ENCODE measurements at places on chromosomes 16 and 17.

GRCh38 chr17:29162909-29163341 lies 17.3 kb downstream of the MYO18A start:
- DNase-seq, result no peak

DNA sequence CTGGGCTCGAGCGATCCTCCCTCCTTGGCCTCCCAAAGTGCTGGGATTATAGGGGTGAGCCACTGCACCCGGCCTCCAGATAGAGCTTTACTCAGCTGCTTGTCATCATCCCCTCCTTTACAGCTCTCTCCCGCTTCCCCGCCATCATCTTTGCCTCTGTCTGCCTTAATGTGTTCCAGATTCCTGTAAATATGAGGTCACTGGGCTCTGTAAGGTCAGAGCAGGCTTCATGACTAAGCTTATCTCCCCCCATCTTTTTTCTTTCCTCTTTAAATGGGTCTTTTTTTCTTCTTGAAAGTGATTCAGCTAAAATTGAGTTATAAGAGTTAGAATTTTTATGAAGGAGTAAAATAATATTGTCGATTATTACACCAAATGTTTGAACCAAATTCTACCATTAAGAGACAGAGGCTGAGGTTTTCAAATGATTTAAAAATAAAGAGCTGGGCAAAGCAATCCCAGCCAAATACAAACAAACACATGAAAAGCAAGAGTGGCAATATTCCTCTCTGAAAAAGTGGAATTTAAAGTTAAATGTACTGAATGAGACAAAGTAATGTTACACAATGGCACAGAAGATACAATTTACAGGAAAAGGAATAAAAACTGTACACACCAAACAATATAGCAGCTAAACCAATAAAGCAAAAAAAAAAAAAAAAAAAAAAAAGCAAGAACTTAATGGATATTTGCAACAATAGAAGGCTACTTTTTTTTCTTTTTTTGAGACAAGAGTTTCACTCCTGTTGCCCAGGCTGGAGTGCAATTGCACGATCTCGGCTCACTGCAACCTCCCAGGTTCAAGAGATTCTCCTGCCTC lies 62.1 kb downstream of the CRISPLD2 start:
- DNase-seq, result no peak

DNA sequence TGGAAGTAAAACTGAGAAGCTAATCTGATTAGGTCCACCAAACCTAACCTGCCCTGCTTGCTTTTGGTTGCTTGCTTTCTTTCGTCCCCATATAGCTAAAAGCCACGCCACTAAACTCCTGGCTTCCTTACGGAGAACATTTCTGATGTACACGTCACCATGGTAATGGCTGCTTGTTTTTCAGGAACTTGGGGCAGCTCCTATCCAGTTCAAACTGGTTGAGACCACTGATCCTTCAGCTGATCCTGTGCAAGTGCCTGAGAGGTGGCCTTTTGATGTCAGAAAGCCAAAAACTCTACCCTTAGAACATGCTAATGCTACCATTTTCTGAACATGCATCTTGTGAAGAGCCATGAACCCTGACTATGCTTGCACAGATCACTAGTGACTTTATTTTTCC lies 14.4 kb upstream of the DHRS7C start:
- no peak for DNase-seq

DNA sequence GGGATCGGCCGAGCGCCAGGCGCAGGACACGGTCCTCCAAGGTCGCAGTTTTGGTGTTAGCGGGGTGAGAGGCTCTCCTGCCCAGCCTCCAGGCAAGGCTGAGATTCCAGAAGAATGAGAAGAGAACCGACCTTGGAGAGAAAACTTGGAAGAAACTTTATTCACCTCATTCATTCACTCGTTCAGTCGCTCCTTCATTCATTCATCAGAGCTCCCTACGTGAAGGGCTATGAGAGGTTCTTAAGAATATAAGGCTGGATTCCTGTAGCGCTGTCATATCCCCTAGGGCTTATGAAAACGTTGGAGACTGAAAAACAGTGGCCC lies 991 bp upstream of the MYH10 start:
- DNase-seq, result no peak

DNA sequence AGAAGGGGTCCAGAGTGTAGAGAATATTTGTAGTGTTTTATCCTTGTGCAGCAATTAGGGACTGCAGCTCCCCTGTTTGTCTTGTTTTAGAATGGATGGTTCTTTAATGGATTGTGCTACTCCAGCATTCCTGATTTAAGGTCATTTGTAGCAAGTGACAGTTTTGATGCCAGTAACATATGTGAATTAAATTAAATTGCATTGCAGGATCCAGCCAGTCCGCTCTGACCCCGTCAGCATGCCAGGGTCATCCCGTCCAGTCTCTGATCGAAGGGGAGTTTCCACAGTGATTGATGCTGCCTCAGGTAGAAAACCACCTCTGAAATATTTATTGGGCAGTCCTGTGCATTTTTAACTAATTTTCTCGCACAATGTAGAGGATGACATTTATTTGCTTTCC lies 315.4 kb upstream of the TBX2 start:
- DNase-seq, result no peak

GRCh38 chr16:17515421-17516210 lies 44.9 kb upstream of the XYLT1 start:
- DNase-seq, result no peak

GRCh38 chr17:61495161-61495857 lies 43.1 kb downstream of the TBX4 start:
- no peak for DNase-seq

GRCh38 chr17:34126496-34126895 lies 128.6 kb upstream of the CCL2 start:
- DNase-seq, result peak; percentile 90

DNA sequence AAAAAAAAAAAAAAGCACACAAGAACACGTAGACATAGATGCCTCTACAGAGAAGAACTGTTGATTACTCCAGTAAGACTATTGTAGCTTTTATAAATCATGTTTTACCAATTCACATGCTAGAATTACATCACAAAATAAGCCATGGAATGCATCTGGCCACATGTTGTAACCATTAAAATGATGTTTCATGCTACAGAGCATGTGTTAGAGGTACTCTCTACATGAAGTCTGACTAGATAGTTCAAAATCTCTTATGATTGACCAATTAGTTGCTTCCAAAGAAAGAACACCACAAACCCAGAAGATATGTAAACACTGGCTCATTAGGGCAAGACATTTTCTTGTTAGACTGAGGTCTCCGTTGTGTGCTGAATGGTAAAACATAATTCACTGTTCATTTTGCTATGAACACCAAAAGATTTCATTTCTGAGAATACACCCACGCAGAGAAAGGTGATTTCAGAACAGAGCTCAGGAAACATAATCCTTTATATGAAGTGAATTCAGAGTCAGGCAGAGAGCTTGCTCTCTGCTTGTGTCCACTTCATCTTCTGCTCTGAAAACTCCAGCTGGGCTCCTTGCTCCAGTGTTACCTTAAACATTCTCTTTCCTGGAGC lies 411.4 kb upstream of the SOX9 start:
- no peak for DNase-seq

DNA sequence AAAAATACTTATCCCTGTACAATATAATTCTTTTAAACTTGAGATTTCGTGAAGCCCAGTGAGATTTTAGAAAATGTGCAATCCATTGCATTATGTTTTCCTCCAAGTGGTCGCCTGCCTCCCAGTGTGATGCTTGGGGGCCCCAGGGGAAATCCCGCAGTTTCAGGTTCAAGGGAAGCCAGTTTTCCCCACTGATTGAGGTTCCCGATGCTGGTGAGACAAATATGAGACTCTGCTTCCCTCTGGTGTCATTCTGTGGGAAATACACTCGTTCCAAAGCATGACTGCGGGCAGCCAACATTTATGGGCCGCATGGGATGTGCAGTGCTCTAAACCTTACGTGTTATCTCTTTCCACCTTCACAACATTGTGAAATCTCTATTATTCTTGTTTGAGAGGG lies 200.8 kb downstream of the PRKCB start:
- DNase-seq, result no peak

GRCh38 chr16:57998486-57998885 lies 2.0 kb downstream of the ZNF319 start:
- DNase-seq, result no peak

GRCh38 chr17:56108811-56109284 lies 44.4 kb upstream of the ANKFN1 start:
- no peak for DNase-seq

- no peak for DNase-seq
Measured at GRCh38 chr17:72560303-72561247, 439.8 kb downstream of the SOX9 start.

DNA sequence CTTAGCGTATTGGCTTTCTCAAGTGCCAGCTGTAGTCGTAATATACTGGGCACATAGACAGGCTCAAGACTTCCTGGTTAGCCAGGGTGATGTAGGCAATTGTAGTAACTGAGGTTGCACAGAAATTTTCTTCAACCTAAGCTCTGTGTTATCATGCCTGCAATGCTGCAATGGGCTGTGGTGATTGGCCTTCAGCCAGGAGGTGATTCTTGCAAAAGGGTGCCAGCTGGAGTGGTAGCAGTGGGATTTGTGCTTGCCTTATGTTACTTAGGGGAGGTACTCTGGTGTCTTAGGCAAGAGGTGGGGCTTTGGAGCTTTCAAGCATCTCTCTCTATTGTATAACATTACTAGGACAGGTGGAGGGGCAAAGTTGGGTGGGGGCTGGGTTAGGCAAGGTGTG lies 495.1 kb downstream of the CDH11 start:
- no peak for DNase-seq

DNA sequence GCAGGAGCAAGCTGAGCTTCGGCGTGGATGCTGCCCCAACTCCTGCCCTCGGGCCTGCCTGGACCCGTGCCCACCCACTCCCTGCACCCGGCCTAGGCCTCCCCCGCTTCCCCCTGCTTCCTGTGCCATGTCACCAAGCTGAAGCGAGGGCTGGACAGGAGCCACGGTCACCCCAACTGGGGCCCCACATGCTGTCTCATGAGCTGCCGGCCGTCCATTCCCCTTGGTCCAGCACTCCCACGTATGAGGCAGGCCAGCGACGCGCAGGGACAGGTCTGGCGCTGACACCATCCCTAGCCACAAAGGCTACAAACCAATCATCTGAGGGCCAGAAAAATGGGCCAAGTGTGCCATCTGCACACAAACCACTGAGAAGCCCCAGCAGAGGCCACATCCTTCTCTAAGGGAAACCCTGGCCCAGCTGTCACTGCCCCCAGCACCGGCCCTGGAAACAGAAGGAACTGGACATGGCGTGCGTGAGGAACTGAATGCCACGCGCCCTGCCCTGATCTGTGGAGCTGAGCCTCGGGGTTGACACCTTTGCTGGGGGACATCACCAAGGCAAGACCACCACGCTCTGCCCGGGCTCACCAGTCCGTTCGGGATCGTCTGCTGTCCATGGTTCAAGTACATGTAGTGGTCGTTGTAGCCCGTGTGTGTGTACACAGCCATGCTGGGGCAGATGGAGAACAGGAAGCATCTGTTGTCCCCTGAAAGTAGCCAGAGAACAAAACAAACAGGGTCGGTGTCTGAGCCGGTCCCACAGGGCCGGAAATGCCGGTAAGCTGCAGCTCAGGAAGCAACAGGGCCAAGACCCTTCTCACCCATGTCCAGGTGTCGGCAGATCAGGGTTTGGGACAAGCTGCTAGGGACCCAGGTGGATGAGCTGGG lies 22.2 kb downstream of the MEAK7 start:
- DNase-seq, result no peak

GRCh38 chr17:76870377-76870714 lies 2.1 kb downstream of the MGAT5B start:
- DNase-seq, result no peak

DNA sequence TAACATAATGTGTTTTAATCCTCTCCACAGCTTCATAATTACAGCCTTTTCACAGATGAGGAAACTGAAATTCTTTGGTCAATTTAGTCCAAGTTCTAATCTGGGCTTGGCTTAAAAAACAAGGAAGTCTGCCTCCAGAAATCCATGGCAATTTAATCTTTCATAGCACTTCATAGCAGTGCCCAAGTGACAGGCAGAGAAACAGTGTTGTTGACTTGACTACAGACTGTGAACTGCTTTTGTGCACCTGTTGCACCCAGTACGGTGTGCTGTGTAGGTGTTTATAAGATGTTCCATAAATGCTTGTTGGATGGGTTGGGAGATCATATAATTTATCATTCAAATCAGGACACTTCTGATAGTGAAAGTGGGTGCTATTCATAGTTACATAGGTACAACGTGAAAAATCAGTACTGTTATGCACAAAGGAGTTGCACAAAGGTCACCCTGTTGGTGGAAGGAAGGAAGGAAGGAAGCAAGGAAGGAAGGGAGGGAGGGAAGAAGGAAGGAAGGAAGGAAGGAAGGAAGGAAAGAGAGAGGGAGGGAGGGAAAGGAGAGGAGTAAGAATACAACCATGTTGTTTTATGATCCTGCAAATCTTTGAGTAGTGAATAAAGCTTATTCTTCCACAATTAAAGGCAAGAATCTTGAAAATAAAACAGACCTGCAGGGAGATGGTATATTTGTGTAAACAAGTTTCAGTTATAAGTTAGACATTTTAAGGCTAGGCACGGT lies 56.5 kb upstream of the HLF start:
- no peak for DNase-seq

GRCh38 chr16:2768403-2769089 lies 8.5 kb downstream of the ELOB start:
- DNase-seq, result no peak

DNA sequence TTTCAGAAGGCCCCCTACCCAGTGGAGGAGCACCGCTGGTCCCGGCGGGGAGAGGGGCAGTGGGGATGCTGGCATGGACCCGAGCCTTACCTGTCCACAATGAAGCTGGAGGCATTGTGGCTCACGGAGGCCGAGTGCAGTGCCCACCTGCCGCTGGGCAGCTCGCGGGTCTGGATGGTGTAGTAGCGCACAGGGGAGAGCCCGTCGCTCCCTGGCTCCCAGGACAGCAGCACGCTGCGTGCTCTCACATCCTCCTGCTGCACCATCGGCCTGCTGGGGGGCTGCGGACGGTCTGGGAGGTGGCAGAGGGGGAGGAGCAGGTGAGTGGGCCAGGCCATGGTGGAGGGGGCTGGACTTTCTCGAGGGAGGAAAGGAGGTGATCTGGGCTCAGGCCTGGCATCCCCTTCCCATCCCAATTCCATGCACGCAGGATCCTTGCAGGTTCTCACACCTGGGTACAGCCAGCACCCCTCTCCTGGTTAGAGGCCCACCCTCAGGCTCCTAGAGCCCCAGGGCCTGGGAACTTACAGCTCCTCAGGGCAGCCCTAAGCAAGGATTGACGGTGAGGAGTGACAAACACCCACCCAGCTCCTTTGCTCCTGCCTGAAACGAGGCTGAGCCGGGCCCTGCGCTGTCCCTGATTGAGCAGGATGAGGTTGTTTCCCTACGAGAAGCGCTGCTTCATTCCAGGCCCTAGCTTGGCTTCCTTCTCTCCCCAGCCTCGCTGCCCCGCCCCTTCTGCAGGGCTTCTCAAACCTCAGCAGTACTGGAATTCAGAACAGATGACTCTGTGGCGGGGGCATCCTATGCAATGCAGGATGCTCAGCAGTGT lies 76.2 kb upstream of the CDC42EP4 start:
- DNase-seq, result no peak

DNA sequence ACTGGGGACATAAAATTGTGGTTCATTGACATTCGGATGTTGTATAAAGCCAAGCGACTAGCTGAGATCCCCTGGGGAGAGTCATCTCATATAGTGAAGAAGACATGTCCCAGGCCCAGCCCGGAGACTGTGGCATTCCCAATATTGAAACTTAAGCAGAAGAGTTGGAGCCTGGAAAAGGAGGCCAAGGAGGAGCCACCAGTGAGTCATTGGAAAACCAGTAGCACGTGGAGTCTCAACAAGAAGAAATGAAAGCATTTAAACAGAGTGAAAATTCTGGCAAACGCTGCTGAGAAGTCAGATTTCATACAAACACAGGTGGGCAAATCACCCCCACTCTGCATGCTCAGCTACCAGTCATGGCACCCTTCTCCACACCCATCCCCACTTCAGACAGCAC lies 9.4 kb upstream of the ELAC2 start:
- DNase-seq, result no peak
